ENCODE measurements at places on chromosomes 3 and 15.

DNA sequence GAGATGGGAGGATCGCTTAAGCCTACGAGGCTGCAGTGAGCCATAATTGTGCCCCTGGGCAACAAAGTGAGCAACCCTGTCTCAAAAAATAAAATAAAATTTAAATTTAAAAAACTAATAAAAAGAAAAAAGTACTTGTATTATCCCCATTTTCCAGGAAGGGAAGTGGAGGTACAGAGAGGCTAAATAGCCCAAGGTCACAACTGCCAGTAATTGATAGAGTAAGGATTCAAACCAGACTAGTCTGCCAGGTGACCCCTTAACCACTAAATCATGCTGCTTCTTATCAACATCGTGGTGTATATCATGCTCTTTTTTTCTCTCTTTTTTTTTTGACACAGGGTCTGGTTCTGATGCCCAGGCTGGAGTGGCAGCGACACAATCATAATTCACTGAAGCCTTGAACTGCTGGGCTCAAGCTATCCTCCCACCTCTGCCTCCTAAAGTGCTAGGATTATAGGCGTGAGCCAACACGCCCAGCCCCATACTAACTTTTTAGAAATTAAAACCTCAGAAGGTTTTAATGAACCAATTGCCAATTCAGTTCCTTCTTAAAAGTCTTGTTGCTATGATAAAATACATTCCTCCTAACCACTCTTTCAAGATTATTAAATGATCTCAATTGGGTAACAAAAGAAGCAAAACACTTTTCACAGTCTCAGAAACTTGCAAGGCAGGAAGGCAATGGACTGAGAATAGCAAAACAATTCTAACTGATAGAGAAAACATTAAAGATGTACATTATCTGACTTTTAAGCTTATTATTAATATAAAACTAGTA is 30.5 kb downstream of the HERC1 start:
- no peak for DNase-seq

GRCh38 chr15:32669896-32670611 is 28.5 kb downstream of the SCG5 start:
- DNase-seq = no peak

- DNase-seq = no peak
Observed at GRCh38 chr3:143763564-143764162, 84.6 kb downstream of the SLC9A9 start.

DNA sequence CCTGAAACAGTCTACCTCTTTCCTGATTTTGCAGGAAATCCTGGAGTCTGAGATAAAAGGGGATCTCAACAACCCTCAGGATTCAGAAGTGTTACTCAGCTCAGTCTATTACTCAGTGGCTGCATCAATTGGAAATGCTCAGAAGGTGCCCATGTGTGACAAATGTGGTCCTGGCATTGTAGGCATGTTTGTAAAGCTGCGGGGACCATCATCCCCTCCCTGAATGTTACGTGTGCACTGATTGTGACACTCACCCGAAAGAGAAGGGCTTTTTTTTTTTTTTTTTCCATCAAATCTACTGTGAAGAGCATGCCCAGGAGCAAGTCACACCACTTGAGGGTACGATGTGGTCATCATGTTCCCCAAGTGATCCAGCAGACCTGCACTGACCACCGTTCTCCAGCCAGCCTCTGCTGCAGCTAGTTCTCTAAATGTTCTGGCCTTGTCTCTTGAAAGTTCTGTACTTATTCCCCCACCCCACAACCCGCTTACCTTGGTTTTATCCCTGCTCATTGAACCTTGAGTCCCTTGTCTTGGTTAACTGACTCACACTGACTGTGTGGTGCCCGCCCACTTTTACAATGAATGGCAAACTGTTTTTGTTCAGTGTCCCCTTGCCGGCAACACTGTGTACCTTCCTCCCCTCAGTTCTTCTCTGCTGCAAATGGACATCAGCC is 19.8 kb downstream of the ST3GAL6 start:
- DNase-seq = no peak

GRCh38 chr15:55221090-55222011 is 24.6 kb upstream of the RSL24D1 start:
- DNase-seq = peak; percentile 39

- DNase-seq = no peak
Observed at GRCh38 chr15:98384328-98385029, 263.9 kb upstream of the IGF1R start.

DNA sequence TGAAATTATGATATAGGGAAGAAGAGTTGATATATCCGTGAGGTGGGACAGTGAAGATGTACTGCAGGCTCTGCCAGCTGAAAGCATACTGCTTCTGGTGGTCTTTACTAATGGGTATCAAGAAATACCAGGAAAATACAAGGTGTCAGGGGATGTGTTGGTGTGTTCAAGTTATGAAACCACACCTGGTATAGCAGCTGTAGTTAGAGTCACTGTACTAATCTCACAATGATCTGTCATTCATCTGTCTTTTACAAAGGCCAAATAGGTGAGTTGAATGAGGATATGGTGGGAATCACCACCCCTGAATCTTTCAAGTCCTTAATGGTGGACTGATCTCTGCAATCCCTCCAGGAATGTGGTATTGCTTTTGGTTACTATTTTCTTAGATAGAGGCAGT is 152.7 kb downstream of the NFKBIZ start:
- no peak for DNase-seq

Data from stimulated activated naive CD8-positive, alpha-beta T cell treated with anti-CD3 and anti-CD28 coated beads, Interleukin-15, amount 100 ng/mL, for 72 hours (primary cell).